ENCODE measurements at places on chromosomes 13 and 19.

- DNase-seq: no peak
Observed at GRCh38 chr19:55147545-55148251, 1.3 kb downstream of the TNNT1 start.

DNA sequence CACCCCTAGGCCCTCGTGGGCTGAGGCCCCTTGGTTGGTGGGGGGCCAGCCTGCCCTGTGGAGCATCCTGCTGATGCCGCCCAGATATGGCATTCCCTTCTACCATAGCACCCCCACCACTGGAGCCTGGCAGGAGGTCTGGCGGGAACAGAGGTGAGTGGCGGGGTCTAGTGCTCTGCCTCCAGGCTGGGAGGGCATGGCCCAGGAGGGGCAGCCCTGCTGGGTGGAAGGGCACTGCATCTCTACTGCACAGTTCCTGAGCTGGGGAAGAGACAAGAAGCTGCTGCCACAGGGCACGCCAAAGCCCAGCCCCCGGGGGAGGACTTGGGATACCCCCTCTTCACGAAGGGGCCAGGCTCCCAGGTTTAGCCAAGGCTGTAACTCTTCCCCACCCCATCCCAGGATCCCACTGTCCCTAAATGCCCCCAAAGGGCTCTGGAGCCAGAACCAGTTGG lies 2.4 kb upstream of the KMT2B start:
- DNase-seq: no peak

DNA sequence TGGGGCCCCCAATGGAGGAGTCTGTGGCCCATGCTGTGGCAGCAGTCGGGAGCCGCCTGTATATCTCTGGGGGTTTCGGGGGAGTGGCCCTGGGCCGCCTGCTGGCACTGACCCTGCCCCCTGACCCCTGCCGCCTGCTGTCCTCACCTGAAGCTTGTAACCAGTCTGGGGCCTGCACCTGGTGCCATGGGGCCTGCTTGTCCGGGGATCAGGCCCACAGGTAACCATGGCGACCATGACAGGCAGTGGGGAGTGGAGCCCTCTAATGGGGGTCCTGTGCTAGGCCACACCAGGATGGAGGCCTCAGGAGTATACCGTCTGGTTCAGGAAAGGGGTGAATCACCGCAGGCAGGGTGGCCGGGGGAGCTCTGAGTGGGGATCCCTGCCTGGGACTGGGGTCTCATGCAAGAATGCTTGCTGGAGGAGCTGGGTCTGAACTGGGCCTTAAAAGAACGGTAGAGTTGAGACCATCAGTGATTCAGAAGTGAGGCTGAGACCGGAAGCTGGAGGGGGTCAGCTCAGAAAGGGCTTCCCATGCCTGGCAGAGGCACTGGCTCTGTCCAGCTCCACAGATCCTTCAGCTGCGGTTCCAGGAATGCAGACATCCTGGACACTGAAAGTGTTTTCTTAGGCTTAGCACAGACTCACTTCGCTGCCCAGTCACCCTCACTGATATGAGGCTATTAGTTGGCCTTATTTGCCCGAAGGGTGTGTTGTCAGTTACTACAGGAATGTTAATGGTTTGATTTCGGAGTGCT lies 29.1 kb downstream of the CNFN start:
- no peak for DNase-seq

- DNase-seq: peak; percentile 49
Observed at GRCh38 chr13:84844473-84844872, 954.7 kb downstream of the SLITRK6 start.

DNA sequence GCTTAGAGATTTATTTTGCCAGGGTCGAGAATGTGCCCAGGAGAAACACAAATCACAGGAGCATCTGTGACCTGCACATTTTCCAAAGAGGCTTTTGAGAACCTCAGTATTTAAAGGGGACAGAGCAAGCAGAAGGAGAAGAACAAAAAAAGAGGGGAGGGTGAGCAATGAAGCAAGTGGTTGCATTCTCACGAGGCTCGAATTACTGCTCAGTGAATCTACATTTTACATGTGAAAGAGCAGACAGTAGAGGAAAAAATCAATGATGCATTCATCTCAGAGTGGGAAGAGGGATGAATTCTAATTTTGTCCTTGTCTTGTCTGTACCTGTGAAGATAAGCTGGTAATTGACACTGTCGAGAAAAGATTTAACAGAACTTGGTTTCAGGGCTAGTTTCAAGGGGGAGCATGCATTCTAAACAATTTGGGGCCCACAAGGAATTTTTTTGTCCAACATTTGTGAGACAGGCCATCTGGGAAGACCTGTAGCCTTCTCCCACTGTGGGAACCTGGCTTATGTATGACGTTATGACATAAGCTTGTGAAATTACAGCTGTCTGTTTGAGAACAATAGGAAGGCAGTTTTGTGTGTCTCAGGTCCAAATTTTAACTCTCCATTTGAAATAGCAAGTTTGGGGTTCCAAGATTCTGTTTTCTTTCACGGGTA lies 855.1 kb downstream of the SLITRK5 start:
- no peak for DNase-seq

DNA sequence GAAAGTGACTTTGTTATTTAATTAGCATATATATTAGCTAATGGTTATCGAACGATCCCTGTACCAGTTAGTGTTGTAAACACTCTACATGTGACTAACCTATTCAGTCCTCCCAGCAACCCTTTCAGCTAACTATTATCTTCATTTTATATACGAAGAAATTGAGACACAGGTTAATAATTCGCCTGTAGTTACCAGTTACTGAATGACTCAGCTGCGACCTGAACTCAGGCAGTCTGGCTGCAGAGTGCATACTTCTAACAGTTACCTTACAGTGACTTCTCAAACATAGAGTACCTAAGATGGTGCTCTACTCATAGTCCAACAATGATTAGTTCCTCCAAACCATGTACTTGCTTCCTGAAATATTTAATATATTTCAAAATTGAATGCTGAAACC lies 117.7 kb downstream of the FNDC3A start:
- no peak for DNase-seq

- DNase-seq: no peak
Observed at GRCh38 chr13:99065235-99066015, 87.6 kb upstream of the DOCK9 start.

DNA sequence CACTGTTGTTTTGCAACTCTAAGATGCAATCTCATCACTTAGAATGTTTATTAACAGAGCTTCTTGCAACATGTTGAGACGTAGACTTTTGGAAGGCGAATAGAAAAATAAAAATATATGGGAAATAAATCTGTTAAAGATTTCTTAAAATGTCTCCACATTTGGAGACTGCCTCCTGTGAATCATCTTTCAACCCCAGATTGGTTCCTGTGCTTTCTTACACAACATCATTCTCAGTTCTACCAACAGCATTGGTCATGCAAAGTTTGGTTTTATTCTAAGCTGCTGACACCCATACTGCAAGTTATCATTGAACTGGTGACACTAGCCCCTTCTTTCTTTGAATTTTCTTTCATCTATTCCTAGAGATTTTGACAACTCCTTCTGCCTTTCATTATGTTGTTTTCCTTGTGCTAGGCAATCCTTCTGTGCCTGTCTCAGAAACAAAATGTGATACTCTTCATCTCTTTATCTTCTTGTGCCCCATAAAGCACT lies 1.6 kb upstream of the IGFL3 start:
- DNase-seq: no peak

- DNase-seq: no peak
Observed at GRCh38 chr19:22526661-22527272, 104.6 kb upstream of the ZNF98 start.

- DNase-seq: no peak
Observed at GRCh38 chr13:113607056-113607888, 22.7 kb downstream of the TFDP1 start.

DNA sequence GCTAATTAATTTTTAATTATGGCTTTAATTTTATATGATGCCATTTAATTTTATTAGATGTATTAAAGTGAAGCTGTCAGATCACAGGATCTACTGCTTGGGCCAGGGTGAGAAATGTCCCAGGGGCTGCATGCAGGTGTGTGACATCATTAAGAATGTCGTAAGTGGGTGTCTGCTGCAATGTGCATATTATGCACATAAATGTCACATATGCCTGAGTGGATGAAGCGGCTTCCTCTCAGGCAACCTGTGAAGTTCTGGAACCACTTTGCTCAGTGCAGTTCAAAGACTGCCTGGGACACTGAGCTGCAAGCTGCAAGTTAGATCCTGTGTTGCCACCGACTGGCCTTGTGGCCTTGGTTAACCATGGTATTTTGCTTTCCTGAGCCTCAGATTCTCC lies 355.0 kb downstream of the UQCRFS1 start:
- no peak for DNase-seq

GRCh38 chr13:102870677-102871415 lies 25.0 kb downstream of the ERCC5 start:
- peak; percentile 65 for DNase-seq

- peak; percentile 68 for DNase-seq
Observed at GRCh38 chr19:14337510-14337909, 43.7 kb upstream of the ADGRE5 start.

DNA sequence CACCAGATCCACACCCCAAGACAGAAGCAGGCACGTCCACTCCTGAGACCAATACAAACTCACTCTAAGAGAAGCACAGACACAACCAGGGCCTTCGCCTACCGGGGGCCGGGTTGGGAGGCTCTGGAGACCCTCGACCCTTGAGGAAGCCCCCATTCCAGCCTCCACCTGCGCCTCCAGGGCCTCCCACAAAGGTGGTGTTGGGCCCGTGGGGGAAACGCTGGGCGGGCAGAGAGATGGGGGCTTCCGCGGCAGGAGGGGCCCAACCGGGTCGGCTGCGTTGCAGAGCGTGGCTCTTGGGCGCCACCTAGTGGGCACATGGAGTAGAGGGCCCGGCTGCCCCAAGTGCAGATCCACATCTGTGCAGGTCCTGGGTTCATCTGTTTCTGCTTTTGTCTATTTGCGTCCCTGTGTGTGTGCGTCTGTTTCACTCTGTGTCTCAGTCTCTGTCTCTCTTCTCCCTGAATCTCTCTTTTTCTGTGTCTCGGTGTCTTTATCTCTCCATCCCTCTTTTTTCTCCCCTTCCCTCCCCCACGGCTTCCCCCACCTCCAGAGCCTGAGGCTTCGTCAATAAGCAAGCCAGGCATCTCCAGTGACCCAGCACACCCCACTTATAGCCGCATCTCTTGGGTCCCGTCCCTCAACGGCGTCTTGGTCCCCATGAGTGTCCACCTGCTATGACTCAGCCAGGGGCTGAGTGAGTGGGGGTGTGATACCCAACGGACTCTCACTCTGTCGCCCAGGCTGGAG lies 10.5 kb upstream of the TINCR start:
- peak; percentile 45 for DNase-seq

GRCh38 chr13:109058087-109058486 lies 428.7 kb downstream of the MYO16 start:
- DNase-seq: no peak

DNA sequence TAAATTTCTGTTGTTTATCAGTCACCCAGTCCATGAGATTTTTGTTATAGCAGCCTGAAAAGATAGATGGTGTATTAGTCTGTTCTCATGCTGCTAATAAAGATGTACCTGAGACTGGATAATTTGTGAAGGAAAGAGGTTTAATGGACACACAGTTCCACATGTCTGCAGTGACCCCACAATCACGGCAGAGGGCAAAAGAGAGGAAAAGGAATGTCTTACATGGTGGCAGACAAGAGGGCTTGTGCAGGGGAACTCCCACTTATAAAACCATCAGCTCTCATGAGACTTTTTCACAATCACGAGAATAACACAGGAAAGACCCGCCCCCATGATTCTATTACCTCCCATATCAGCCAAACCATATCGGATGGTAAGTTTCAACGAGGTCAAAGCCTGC lies 309.2 kb downstream of the LIG4 start:
- DNase-seq: peak; percentile 5

DNA sequence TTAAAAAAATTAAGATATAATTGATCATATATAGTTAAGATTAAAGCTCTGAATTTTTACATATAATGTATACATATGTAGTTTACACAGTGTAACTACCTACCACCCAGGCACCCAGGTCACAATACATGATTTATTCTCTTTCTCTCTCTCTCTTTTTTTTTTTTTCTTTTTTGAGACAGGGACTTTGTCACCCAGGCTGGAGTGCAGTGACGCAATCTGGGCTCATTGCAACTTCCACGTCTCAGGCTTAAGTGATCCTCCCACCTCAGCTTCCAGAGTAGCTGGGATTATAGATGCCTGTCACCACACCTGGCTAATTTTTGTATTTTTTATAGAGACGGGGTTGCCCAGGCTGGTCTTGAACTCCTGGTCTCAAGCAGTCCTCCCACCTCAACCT lies 18.8 kb upstream of the CLASRP start:
- no peak for DNase-seq

DNA sequence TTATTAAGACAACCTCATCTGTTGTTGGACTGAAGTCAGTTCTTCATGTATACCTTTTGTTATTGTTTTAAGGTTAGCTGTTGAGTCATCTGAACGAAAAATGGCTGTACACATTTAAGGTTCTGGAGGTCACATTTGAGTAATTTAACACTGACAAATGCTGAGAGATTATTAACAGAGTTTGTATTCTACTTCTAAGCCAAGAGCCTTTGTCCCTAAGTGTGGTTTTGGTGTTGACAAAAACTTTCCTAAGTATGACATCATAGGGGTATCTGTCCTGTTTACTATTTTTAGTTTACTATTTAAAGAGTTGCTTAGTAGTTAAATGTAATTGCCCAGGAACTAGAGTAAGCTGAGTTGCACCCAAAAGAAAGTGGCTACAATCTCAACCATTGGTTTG lies 71.9 kb downstream of the CDK8 start:
- no peak for DNase-seq

DNA sequence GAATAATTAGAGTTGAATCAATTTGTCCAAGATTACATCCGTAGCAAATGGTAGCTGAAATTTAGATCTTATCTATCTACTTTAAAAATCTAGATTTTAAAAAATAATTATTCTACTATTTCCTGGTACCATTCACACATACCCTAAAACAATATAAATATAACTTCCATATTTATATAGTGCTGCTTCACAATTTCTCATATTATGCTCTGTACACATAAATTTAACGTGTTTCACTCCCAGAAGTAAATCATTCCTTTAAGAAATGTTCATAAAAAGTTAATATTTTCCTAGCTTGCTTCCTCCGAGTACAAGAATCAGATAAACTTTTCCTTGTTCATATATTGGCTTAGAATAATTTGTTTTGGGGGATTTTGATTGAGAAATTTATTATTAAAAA lies 857.0 kb upstream of the SPRY2 start:
- no peak for DNase-seq

DNA sequence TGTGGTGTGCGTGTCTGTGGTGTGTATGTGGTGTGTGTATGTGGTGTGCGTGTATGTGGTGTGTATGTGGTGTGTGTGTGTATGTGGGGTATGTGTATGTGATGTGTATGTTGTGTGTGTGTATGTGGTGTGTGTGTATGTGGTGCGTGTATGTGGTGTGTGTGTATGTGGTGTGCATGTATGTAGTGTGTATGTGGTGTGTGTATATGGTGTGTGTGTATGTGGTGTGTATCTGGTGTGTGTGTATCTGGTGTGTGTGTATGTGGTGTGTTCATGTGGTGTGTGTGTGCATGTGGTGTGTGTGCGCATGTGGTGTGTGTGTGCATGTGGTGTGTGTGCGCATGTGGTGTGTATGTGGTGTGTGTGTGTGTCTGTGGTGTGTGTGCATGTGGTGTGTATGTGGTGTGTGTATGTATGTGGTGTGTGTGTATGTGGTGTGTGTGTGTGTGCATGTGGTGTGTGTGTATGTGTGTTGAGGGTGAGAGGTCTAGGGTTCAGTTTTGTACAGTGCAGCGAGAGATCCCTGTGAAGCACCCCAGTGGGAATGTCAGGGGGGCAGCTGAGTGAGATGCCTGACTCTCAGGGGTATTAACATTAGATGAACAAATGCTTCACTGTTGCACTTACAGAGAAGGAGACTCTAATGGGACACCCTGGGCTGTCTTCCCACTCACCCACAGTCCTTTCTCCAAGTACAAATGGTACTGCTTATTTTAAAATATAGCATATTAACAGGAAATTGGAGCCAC lies 61.3 kb upstream of the MEDAG start:
- DNase-seq: no peak

- DNase-seq: no peak
Observed at GRCh38 chr19:42060117-42060516, 9.9 kb downstream of the GRIK5 start.
